ENCODE measurements at places on chromosomes 2 and 18.
A peak's percentile ranks its signal among the peaks of the same experiment; 100 is the strongest.

GRCh38 chr18:47062471-47062870 is 27.1 kb upstream of the ELOA2 start:
- no peak for DNase-seq

- no peak for DNase-seq
Observed at GRCh38 chr2:1951586-1951985, 207.3 kb upstream of the PXDN start.

DNA sequence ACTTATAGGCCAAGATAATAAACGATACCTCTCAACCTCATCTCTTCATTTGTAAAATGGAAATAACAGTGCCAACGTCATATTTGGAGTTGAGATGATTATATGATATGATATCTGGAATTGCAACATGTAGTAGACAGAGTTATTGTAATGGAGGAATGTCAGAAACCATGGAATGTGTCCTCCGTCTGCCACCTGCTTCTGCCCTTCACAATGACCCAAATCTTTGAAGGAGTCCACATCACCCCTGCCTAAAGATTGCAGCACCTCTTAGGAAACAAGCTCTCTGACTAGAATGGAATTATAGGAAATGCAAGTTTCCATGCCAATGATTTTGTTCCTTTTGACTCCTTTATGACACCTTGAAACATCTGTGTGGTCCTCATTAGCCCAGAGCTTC is 14.9 kb downstream of the NR4A2 start:
- no peak for DNase-seq

- no peak for DNase-seq
Observed at GRCh38 chr18:55097456-55098170, 138.4 kb upstream of the CCDC68 start.

GRCh38 chr2:11588228-11589110 is 54.6 kb downstream of the GREB1 start:
- no peak for DNase-seq

DNA sequence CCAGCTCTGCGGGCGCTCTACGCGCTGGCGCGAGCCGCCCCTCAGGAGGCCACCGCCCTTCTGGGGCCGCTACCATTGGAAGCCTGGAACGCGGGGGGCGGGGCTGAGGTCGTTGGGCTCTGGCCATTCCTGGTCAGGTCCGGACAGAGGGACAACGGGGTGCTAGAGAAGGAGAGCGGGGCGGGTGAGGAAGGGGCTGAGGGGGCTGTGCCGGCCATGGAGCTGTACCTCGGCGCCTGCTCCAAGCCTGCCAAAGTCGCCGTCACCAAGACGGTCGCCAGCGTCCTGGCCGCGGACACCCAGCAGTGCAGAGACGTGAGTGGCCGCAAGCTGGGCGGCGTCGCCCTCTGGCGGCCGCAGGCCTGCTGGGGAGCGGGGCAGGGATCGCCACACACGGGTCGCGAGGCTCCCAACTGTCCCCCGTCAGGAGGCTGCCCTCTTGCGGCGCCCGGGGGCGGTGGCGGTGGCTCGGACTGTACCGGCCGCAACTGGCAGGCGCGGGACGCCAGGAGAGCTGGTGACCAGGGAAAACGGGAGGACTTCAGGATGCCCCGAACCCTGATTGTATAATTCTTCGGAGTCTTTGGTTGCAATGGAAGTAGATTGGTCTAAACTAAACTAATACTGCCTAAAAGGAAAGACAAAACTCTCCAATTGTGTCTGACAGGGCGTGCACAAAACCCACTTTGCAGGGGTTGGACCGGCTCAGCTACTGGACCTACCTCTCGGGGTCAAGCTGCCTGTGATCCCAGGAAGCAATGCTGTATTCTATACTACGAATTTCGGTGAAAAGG is at the start of gene FSIP2:
Gene FSIP2, plus strand, starts transcription at position 126 of the 794 bp plus-strand sequence. Its CDS starts 91 bp downstream, at position 217.
- peak; percentile 70 for DNase-seq

DNA sequence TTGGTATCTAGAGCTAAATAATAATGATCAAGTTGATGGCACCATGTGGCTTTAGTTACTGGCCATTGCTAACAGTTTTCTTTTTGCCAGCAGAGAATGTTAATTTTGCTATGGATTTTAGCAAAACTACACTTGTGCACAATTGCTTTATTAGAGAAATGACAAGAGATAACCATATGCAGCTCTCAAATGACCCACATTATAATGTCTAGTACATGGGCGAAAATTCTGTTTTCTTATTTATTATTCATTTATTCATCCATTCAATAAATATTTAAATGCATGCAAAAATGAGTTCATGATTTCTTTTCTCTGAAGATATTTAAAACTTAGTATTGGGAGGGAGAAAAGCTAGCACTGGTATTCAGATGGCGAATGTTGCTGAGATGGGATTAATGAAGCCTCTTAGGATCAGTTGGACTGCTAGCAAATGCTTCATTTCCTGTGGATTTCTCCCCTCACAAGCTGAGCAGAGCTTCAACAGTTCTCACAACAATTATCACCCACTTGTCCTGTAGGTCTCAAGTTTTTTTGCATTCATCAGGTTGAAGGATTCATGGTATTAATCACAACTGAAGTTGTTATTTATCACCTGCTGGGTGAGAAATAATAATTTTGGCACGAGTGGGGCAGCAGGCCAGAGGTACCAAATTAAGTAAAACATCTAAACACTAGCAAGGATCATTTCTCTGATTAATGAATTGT is 95.2 kb downstream of the MTX2 start:
- DNase-seq = no peak

- no peak for DNase-seq
Observed at GRCh38 chr2:205694256-205694655, 12.0 kb downstream of the NRP2 start.
